Activated T-cell treated with anti-CD3 and anti-CD28 coated beads, Interleukin-2, amount 50 U/mL, for 48 hours (primary cell): ENCODE measurements at places on chromosomes 6 and 20.

- no peak for DNase-seq
These were observed 72.1 kb downstream of the SNAP91 start for GRCh38 chr6:83636800-83637199.

DNA sequence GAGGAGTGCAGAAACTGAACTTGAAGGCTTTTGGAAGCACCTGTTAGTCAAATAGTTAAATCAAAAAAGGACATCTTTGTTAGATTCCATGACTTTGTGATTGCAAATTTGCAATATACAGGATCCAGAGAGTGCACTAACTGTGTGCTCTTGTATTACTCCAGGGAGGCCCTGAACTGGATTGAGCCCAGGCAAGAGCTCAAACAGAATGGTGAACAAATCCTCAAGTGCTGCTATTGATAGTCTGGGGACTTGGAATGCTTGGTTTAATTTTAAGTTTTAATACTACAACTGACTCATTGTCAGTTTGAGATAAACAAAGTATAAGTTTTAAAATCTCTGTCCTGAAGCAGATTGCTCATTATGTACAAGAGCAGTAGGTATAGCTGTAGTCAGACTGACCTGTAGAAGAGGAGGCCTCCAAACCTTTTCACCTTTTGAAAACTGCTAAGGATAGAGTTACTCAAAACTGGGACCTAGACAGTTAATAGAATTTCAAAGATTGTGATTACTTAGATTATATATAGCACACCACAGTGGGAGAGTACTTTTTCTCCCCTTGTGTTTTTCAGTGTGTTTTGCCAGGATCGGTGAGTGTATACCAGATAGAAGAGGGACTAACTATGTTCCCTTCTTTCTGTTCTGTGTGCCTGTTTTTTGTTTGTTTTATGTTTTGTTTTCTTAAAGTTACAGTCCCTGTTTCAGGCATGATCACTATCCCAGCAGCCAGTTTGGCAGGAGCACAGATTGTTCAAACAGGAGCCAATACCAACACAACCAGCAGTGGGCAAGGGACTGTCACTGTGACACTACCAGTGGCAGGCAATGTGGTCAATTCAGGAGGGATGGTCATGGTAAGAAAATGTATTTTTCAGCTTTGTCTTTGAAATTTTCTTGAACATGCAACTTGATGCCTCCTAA lies 18.3 kb downstream of the NFYA start:
- no peak for DNase-seq

GRCh38 chr6:131063764-131064272 lies 773 bp upstream of the EPB41L2 start:
- no peak for DNase-seq

DNA sequence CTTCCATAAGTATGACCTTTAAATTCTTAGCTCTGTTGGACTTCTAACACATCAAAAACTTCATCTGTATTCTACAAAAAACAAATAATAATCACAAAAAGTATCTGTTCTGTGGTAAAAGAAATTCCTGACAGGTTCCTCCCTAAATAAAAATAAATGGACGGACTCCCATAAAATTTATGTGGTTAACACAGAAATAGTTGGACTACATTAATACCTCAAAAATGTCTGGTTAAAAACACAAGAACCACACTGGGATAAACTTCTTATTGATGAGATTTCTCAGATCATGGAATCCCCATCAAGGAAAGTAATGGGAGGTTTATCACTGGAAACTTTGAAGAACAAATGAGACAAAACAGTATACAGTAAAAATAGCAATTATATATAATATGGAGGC lies 172.4 kb downstream of the MOXD1 start:
- no peak for DNase-seq

DNA sequence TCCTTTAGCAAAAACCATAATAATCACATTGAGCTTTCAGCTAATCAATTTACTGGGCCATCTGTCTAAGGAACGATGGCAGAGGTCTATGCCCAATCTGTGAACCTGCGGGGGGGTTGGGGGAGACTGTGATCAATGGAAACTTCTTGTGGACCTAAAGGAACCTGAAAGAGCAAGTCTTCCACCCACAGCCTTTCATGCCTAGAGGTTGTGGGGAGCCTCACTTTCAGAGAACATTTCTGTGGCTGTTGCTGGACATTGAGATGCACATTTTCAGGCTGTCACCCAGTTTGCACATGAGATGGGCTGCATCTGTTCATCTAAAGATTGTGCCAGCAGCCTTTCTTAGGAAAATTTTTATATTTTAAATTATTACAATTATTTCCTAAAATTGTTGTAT lies 310.0 kb upstream of the SPTLC3 start:
- no peak for DNase-seq

DNA sequence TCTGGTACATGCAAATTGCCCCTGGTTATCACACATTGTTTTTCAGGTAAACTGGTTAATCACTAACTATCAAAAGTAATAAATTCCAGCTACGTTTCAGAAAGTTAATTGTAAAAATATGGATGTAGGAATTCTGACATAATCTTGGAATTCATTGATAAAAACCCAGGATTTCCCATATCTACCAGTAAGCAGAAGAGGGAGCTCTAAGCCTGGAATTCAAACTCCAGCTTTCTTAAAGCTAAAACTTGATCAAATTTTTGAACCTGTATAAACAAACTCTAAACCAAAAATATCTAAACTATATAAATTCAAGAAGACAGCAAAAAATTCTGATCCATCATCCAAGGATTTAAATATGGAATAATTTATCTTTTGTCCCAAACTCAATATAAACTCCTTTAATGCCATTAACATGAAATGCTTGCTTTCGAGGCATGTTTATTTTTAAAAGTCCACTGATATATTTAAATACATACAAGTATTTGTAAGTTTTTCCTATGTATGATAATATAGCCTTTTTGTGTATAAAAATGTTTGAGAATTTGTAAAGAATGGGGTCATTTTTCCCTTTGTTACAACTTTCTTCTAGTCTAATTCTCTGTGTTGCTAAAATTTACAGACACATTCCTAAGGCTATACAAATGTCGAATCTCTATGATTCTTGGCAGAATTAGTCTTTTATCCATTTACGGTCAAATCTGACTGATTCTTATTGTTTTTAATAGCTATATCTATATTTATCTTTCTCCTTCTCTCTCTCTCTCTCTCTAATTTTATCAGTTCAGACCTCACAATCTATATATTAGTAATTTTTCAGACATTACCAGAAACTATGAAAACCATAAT lies 91.4 kb upstream of the RNF217 start:
- no peak for DNase-seq
